CD4-positive, alpha-beta T cell treated with Interleukin-17A for 4 hours (primary cell): ENCODE measurements at places on chromosomes 12 and 14.

DNA sequence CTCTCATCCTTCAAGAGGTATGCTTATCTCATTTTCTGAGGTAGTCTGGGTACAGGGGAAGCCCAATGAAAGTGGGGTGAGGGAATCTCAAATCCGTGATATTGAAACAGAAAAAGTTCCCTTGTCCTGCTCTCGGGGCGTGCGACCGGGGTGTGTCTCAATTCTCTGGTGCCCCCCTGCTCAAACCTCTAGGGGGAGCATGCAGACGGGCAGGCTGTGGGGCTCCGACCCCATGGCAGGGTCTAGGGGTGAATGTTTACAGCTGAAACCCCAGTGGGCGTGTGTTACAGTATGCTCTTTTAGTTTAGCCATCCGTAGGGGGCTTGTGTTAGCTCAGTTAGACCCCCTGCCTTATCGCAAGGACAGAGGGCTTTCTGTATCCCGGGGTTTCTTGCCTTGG, 68.7 kb downstream of the PTPRQ start:
- DNase-seq, result no peak

DNA sequence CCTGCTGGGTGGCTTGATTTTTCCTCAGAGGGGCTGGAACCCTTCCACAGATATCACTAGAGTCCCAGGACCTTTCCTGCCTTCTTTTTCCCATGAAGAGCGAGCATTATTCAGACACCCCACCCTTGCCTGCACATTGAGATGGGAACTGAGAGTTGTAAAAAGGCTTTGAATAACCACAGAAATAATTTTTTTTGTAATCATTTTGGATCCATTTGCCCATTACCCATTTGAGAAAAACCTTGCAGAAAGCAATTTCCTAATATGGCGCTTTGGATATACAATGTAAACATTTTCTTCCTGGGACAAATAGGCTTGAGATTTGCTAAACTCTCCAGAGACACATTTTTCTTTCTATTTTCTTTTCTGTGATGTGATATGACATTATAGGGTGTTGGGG, 250.6 kb downstream of the MSRB3 start:
- DNase-seq, result no peak

- DNase-seq, result peak; percentile 17
Observed at GRCh38 chr14:73467377-73467776, 9.0 kb upstream of the NUMB start.

- DNase-seq, result no peak
Observed at GRCh38 chr12:117052386-117053049, 46.7 kb downstream of the TESC start.

- no peak for DNase-seq
Observed at GRCh38 chr12:56840922-56841321, 77.8 kb downstream of the HSD17B6 start.

DNA sequence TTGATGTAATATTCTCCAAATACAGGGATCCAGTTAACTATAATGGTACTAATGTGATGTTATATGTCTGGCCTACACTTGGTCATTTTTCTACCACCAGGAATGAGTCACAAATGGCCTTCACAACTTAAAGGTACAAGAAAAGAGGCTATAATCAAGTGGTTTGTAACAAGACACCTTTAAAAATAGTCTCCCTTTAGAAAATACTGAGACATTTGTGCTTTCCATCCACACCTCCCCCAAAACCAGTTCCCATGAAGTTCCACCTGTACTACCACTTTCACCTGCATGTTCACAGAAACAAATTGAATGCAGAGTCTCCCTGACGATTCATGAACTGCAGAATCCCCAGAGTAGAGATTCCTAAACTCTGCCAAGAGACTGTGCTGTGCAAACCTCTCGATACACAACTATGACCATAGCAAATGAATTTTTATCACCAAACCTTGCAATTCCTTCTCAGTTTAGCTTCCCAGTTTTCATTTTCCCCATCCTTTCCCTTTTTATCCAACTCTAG, 6.0 kb downstream of the BTG1 start:
- DNase-seq, result peak; percentile 30

DNA sequence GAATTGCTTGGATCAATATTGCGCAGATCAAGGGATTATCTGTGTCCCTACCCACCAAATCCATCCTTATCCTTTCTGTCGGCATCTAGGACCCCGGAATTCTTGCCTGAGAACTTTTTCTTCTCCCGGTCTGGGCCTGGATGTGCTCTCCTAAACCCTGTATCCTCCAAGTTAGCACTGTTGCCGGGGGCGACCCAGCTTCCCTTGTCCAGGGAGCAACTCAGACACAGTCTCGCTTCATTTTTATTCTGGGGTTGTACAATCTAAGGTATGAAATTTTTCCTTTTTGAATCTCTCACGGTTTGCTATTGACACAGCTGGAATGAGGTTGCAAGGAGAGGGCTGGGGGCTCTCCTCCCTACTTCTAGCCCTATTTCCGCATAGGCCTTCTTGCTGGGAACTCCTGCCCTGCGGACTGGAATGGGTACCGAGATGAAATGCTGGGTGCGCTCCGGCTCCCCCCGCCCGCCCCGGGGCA, 403 bp upstream of the PNP start:
- no peak for DNase-seq

GRCh38 chr12:64459394-64459891, 7.5 kb downstream of the TBK1 start:
- DNase-seq, result no peak

DNA sequence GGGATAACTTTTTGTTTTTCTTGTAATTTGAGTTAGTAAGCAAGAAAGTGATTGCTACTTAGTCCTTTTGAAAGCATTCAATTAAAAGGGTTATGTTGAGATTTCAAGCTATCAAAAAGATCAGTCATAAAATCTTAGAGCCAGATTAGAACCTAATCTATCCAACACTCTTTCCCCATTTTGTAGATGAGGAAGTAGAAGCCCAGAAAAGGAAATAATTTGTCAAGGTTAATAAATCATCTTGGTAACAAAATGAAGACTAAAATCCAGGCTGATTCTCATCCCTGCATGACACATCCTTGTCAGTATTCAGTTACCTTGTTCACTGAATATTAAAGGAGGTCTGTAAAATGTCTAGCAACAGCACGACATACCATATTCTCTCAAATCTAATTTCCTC, 26.5 kb downstream of the PPP1R13B start:
- no peak for DNase-seq

DNA sequence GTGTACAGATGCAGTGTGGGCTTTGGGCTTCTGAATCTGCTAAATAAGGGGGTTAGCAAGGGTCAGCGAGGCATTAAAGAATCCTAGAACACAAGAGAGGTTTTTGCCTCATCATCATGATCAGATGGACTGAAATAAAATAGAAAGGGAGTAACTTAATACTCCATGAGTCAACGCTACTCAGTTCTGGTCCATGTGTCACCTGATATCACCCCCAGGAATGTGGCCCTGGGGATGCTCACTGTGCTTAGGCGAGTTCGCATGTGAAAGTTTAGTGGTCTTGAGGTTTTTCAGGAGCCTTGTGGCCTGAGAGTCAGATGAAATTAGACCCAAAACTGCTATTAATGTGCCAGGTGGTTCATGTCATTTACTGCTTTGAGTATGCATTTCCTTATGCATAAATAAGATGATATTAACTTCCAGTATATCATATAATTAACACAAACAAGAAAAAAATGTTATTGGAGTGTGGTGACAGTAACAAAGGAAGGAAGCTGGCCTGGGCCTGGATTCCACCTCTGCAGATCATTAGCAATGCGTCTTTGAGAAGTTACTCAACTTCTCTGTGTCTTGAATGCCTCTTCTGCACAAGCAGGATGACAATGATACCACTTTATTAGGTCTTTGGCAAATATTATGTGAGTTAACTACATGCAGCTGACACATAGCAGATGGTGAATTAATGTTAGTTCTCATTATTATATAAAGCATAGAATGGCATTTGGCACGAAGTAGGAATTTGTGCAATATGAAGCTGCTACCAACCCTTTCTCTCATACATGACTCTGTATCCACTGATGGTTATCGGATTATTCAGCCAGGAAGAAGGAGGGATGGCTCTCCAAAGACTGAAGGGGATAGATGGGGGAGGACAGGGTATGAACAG, 1272.6 kb downstream of the AACS start:
- DNase-seq, result no peak

GRCh38 chr12:40012711-40013110, 93.2 kb downstream of the SLC2A13 start:
- no peak for DNase-seq

- no peak for DNase-seq
Observed at GRCh38 chr12:6199531-6200255, 507 bp upstream of the CD9 start.

GRCh38 chr14:73762375-73762822, 48.2 kb upstream of the PNMA1 start:
- no peak for DNase-seq

DNA sequence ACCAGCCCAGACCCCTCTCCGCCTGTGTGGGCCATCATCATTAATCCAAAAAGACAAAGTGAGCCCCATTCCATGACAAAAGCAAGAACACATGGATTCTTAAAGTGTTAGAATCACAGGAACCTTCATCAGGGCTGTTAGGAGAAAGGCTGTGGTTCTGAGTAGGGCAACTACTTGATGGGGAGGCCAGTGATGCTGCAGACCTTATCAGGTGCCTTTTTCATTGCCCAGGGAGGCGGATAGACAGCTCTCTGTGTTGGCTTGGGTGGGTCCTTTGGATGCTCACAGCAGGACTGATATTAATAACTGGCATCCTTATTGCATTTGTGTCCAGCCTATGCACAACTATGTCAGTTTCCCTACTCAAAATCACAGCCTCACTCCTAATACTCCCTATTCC, 2.3 kb downstream of the HEBP1 start:
- no peak for DNase-seq

- no peak for DNase-seq
Observed at GRCh38 chr12:112838731-112839130, 47.2 kb downstream of the RPH3A start.

GRCh38 chr14:52876311-52876710, 74.5 kb downstream of the FERMT2 start:
- no peak for DNase-seq
